DMS 273 treated with DMSO at 0.1 percent for 48 hours (cell line): ENCODE measurements at places on chromosomes 5 and 9.

GRCh38 chr5:6703806-6704205 lies 9.4 kb upstream of the TENT4A start:
- no peak for DNase-seq

- no peak for DNase-seq
Measured at GRCh38 chr5:179224741-179225140, 120.5 kb downstream of the ADAMTS2 start.

DNA sequence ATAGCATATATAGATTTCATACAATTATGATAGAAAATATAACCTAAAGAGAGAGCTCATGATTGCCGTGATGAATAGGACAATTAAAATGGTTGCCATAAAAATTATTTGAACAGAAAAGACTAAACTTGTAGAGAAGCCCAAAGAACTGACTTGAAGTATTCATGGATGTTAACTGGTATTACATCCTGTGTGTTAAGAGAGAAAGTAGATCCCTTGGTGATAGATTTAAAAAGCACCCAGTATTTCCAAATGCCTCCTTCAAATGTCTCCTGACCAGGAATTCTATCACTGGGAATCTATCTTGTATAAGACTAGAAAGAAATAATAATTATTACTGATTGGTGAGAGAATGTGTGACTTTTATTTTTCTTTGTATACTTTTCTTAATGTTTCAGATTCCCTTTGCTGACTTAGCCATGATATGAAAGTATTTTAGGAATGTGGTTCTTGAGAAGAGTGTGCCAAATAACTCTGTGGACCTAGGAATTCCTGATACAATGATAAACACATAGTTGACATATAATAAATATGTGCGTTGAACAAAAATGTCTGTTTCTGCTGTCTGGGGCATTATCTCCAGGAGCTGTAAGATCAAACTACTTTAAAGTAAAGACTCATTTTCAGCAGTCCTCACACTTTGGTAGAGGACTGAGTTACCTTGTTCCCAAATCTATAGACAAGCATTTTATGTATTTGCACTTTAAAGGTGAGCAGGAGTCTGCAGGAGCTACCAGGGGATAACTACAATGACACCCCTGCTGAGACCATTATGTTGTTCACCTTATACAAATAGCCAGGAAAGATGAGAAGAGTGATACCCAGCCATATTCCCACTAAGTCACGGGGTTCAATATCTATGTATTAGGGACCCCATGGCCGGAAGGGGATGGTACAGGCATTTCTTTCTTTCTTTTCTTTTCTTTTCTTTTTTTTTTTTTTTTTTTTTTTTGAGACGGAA lies 211.1 kb upstream of the TLE4 start:
- DNase-seq = no peak

DNA sequence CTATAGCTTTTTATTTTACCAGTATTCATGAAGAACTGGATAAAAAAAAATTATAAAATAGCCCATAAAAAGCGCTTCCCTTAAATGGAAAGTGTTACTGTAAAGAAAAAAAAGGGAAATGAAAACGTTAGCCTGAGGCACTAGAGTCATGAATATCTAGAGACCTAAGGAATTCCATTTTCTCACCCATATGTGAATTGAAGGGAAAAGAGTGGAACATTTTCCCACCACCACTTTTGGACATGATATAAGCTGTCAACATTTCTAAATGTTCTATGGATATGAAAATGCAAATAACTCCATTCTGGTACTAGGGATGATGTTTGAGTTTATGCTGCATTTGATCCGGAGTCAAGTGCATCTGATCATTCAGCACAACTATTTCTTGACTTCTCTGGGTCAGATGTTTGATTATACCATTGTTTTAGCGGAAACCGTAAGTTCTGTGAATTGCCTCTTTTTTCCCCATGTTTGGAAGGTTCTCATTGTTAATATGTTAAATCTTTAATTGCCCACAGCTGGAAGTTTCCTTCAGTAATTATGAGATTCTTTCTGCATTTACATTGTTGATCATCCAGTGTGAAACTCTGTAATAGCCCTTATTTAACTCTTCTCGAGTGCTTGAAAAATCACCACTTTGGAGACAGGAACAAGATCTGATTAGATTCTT lies 467.4 kb upstream of the SEMA6A start:
- DNase-seq = no peak

DNA sequence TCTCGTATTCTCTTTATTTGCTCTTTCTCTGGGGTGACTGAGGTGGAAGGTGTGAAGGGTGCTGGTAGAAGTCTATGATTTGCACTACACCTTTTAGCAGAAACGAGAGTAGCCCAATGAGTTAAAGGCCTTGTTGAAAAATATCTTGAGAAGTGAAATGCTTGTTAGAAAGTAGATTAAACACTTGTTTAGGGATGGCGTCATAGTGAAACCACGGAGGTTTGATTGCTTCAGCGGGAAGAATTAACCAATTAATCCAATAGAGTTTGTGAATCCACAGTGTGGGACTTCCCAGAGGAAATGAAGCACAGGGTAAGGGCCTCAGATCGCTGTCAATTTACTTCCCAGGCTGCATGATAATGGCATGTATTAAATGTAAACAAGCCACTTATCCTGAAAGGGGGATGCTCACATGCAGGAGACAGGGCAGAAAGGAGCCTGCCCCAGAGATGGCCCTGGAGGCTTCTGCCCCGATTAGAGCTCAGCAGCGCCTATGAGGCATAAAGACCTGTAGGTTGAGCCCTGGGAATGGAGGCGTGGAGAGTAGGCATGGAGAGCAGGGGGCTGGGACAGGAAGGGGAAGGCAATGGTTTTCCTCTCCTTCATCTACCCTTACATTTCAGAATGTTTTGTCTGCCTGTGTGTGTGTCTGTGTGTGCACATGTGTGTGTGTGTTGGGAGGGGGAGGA lies 1.5 kb downstream of the FAM170A start:
- DNase-seq = no peak

GRCh38 chr9:27248702-27249101 lies 48.2 kb downstream of the EQTN start:
- no peak for DNase-seq

DNA sequence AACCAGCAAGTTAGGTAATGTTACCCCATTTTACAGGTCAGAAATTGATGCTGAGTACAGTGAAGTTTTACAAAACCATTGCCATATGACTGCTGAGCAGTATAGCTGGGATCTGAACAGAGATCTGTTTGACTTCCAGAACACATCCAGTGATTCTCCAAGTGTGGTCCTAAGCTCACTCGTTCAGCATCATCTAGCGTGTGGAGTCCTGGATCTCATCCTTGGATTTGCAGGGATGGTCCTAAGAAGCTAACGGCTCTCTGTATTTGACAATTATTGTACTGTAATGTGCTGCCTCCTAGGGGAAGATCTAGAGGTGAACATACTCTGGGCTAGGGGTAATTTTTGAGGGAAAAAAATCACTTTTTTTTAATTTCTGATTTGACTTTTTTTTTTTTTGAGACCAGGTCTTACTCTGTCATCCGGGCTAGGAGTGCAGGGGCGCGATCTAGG lies 1.4 kb downstream of the SLC26A2 start:
- no peak for DNase-seq

DNA sequence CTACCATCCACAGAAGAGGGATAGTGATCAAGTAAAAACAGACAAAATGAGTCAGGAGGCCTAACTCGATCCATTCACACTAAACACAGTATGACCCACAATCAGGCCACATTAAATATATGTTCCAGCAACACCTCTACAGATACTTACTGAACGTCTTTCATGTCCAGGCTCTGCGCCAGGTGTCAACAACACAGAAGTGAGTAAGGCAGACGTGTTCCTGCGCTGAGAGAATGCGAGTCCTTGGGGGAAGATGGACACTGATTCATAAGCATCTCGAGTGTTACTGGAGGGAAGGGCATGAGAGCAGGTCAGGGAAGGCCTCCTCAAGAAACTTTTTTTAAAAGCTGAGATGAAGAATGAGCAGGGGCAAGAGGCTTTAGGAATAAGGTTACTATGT lies 164.3 kb upstream of the CLINT1 start:
- no peak for DNase-seq

GRCh38 chr5:154478752-154479159 lies 729 bp upstream of the HAND1 start:
- DNase-seq = no peak

DNA sequence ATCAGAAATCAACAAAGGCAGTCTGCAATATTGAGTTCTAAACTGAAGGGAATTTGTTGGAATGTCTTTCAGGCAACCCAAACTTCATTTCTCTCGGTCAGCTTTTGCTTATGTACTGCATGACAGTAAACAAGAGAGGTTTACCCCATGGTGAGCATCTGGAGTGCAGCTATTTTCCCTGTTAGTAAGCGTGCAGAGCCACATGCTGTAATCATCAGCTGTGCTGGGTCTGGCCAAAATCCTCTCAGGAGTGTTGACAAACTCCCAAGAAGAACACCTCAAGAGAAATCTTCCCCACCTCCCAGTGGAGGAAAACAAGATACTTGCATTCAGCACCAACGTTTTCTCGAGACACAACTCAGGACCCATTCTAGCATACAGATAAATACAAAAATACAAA lies 83.6 kb upstream of the ADAMTSL1 start:
- no peak for DNase-seq

DNA sequence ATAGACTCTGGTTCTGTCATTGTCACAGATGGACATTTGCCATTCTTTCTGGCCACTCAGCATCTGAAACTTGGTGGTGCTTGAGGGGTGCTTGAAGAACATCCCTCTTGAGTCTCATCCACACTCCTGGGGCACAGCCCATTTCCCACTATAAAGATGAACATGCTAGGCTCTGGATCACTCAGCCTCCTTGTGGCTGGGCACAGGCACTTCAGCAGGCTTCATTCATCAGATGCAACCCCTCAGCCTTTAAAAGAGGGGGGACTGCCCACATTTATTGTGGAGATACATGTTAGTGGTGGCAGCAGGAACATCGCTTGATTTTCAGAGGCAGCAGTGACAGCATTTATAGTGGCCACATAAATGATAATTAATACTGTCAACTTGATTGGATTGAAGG lies 124.7 kb upstream of the NIPBL start:
- no peak for DNase-seq

DNA sequence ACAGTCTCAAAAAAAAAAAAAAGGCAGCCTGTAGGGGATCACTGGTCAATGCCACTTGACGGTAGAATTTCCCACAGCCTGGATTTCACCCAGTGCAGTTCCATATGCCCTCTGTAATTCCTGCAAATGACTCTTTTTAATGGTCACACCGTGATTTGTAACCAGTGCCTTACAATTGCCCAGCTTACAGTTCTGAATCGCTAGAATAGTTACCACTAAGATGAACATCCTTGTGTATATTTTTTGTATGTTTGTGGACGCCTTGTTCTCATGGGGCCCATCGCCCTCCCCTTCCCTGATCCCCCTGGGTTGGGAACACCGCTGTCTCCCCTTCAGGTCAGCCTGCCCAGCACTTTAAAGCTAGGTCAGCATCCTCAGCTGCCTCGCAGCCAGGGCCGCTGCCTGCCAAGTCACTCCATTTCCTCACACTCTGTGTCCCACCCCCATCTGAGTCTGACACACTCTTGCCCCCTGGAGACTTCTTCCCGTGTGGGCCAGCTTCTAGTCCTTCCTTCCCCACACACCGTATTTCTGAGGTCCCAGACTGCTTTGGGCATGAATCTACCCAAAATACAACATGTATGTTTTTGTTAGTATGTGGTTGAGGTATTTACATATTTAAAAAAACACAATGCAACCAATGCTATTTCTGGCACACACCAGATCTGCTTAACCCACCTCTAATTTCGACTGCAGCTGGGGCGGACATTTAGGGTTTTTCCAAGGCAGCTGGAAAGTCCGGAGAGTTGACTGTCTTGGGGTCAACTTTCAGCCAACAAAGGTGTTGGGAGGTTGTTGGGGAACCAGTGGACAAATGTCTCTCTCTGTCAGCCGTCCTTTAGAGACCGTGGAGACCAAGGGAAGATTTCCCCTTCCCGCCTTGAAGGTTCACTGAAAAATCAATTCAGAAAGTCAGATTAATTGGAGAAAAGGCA lies 120.5 kb upstream of the NEK6 start:
- no peak for DNase-seq

- DNase-seq = no peak
Measured at GRCh38 chr5:111996574-111996973, 239.6 kb upstream of the NREP start.

- DNase-seq = no peak
Measured at GRCh38 chr5:166883016-166883415, 1408.4 kb upstream of the WWC1 start.

- no peak for DNase-seq
Measured at GRCh38 chr5:97839341-97840086, 656.5 kb upstream of the RIOK2 start.

DNA sequence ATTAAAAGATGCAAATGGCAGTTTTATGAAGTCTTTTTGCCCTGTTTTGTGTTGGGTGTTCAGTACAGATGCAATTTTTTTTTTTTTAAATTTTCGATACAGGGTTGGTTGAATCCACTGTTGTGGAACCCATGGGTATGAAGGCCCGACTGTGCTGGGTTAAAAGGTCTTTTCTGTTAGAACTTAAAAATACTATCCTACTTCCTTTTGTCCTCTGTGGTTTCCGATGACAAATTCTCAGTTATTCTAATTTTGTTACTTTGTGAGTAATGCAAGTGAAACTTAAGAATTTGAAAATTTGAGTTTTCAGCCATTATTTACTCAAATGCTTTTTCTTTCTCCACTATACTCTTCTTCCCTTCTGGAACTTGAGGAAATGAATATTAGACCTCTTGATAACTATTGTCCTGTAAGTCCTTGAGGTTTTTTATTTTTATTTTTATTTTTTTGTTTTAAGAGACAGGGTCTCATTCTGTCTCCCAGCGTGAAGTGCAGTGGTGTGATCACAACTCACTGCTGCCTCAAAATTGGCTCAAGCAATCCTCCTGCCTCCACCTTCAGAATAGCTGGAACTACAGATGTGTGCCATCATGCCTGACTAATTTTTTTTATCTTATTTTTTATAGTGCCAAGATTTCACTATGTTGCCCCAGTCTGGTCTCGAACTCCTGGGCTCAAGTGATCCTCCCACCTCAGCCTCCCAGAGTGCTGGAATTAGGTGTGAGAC lies 67.5 kb downstream of the ZCCHC7 start:
- no peak for DNase-seq

DNA sequence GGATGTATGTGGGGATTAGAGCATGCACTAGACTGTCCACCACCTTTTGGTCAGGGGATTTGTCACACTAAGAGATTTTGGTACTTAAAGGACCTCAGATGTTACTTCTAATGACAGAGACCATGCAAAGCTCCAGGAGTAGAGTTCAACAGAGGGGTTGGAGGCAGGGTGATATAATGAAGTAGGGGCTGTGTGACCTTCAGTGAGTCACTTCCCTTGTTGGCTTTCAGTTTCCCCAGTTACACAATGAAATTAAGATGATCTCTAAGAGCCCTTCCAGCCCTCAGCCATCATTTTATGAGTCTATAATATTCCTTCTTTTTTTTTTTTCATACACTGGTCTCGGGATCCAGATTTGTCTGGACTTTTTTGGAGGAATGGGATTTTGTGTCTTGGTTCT lies 26.8 kb downstream of the GLRA1 start:
- no peak for DNase-seq

GRCh38 chr9:83209188-83209731 lies 146.3 kb upstream of the RASEF start:
- DNase-seq = no peak

- no peak for DNase-seq
Measured at GRCh38 chr5:53642061-53642460, 81.6 kb downstream of the NDUFS4 start.

GRCh38 chr5:174271316-174271715 lies 225.8 kb downstream of the NSG2 start:
- DNase-seq = no peak
